ENCODE measurements at places on chromosomes 1 and 21.
A peak's percentile ranks its signal among the peaks of the same experiment; 100 is the strongest.

GRCh38 chr21:37631319-37632117, 264.9 kb downstream of the DYRK1A start:
- DNase-seq: peak; percentile 43

GRCh38 chr21:42311816-42312625, 3.2 kb downstream of the TFF3 start:
- DNase-seq: no peak

DNA sequence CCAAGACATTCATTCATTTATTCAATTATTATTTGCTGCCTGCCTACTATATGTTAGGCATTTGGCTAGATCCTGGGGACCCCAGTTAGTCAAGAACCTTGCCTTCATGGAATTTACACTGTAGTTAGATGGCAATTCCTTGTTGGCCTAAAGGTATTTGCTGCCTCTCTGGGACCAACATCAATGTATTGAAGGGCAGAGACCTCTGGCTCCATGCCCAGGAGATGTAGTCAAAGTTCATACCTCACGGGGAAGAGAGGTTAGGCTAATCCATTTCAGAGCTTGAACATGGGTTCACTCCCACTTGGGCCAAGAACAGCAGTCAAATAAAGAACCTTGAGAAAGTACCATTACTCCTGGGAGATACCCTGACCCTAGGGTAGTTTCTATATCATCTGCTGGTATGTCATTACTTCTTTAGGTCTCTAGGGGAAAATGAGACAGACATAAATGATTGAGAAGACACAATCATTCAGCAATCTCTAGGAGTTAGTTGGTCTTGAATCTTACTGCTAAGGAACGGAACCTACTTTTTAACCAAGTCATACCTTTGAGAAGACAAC, 32.0 kb downstream of the SORT1 start:
- no peak for DNase-seq

DNA sequence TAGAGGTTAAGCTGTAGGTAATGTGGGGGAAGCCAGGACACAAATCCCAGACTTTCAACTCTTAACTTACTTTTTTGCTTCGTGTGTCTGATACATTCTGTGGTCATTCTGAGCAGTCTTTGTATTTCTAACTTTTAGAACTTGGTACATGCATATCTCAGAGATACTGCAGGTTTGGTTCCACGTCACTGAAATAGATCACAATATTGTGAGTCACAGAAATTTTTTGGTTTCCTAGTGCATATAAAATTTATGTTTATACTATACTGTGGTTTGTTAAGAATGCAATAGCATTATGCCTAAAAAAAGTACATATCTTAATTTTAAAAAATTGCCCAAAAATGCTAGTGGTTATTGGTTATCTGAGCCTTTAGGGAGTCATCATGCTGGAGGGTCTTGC, 3.2 kb downstream of the URB2 start:
- no peak for DNase-seq

GRCh38 chr1:107141491-107142126, 770 bp downstream of the NTNG1 start:
- no peak for DNase-seq

GRCh38 chr1:208942394-208943130, 641.0 kb upstream of the CAMK1G start:
- DNase-seq: no peak

DNA sequence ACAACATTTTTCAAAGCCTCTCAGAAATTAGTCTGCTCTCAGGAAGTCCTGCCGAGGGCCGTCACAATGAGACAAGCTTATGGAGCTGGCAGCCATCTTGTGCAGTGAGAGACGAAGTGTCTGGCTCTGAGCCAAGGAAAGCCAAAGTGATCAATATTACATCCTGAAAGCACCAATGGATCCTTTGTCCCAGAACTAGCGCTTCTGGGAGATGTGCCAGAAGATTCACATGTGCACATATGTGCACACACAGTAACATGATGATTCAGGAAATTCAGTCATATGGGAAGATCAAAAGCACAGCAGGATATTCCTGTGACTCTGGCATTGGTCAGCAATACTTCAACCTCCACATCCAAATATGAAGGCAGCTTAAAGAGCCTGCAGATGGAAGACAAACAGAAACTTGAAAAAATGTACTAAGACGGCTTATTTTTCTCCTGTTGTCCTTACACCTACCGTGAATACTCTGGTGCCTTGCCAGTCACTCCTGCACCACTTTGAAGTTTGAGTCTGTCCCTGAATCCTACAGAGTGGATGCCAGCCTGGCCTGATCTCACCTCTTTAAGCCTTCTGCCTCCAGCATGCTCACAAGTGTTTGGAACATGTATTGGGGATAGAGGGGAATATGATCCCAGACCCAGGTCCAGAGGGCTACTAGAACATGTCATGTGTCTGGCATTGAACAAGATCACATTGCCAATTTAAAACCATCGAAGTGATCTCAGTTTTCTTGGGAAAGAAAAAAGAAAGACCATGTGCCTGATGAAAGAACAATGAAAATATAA, 44.5 kb upstream of the PRRX1 start:
- DNase-seq: no peak

DNA sequence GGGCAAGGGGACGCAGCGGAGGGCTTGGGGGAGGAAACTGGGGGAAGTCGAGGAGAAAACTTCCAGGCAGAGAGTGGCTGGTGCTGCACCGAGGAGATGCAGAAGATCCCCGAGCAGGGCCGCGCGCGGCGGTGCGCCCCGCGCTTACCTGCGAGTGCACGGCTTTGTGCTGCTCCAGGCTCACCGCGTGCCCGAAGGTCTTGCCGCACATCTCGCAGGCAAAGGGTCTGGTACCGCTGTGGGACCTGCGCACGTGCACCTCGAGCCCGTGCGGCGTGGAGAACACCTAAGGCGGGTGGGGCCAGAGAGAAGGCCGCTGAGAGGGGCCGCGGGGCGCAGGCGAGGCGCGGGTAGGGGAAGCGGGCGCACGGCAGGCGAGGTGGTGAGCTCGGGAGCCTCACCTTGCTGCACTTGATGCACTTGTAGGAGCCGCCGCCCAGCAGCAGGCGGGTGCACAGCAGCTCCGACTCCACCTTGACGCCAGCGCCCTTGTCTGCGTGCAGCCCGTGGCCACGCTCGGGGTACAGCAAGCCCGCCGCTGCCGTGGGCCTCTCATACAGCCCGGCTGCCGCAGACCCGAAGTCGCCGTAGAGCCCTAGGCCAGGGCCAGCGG, 6.4 kb downstream of the GFI1 start:
- DNase-seq: no peak

DNA sequence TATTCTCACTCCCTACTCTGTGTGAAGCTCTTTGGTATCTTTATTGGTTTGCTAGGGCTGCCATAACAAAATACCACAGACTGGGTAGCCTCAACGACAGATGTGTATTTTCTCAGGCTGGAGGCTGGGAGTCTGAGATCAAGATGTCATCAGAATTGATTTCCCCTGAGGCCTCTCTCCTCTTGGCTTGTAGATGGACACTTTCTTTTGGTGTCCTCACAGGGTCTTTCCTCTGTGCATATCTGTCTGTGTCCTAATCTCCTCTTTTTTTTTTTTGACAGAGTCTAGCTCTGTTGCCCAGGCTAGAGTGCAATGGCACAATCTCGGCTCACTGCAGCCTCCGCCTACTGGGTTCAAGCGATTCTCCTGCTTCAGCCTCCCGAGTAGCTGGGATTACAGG, 71.4 kb upstream of the KCNJ6 start:
- DNase-seq: no peak

GRCh38 chr1:952201-952600, 6.9 kb downstream of the NOC2L start:
- DNase-seq: no peak

- DNase-seq: no peak
These were observed 316.9 kb upstream of the VAMP3 start for GRCh38 chr1:7454052-7454815.

- no peak for DNase-seq
These were observed 187.3 kb upstream of the GALNT2 start for GRCh38 chr1:229879746-229880145.

GRCh38 chr1:37035796-37036666, 1.7 kb upstream of the GRIK3 start:
- no peak for DNase-seq

GRCh38 chr1:4838231-4838630, 183.8 kb downstream of the AJAP1 start:
- peak; percentile 26 for DNase-seq

DNA sequence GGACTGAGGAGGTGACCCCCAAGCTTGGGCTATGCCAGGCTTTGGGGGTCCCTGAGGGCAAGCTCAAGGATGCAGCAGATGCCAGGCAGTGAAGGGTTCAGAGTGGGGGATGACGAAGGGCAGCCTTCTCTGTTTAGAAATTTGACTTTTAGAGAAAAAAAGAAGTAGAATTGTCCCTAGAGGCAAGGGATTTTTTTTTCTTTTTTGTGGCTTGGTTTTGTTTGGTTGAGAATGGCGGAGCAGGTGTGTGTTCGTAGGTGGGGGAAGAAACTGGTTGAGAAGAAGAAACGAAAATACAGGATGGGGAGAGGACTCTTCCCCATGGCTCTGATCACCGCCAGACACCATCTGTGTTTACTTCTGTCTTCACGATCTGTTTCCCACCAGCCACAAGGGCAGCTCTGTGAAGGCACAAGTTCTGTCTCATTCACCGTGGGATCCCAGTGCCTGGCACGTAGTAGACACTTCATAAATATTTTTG, 8.2 kb downstream of the PLA2G5 start:
- no peak for DNase-seq

DNA sequence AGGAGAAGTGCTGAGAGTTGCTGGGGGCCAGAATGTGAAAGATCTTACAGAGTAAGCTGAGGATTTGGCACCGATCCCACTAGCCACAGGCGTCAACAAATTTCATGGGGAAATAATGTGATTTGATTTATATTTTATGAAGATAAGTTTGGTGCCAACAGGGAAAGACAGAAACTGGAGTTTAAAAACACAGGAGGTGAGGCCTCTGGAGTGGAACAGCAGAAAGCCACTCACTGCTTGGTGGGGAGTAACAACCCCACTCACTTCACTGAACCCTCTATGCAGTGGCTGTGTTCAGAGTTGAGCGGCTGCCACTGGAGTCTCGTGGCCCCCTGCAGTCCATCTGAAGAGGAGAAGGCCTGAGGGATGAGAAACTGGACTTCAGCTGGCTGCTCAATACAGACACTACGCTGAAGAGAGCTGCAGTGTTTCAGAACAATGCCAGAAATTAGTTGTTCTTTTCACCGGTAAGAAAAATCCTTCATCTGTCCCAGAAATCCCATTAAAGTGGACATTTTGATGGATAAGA, 48.0 kb upstream of the RXRG start:
- no peak for DNase-seq

DNA sequence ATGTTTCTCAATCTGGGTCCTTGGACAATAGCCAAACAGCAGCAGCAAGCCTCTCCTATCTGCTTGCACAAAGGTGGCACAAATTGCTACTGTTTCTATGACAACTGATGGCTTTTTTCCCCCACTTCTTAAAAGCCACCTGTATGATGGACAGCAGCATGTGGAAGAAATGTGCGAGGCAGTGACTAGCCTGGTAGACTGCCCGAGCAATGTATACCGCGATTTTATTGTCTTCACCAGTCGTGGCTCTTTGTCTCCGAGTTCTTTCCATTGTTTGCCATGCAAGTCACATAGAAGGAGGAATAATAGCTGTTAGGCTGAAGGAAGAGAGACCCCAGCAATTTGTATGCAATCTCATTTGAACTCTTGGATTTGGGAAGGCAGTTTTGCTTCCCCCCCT, 79.4 kb downstream of the S1PR1 start:
- no peak for DNase-seq

GRCh38 chr1:1788646-1789431, 10.6 kb upstream of the NADK start:
- DNase-seq: no peak

GRCh38 chr1:27971674-27972073, 11.9 kb downstream of the XKR8 start:
- DNase-seq: no peak

- no peak for DNase-seq
These were observed 107.5 kb downstream of the CSMD2 start for GRCh38 chr1:34057347-34058130.

DNA sequence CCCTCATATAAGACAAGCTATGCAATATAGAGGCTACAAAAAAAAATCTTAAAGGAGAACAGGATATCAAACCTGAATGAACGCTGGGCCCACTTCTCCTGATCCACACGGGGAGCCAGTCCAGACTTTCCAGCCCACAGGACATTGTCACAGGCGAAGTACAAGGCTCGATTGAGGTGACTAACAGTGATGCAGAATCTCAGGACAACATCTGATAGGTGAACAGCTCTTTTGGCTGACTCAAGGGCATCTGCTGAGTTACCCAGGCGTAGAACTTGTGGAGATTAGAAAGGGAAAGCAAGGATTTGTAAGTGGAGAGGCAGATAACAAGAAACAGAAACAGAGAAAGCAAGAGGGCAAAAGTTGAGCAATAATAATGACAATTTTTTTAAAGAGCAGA, 1.8 kb downstream of the PEX11B start:
- DNase-seq: no peak

- DNase-seq: no peak
These were observed 15.1 kb upstream of the AIM2 start for GRCh38 chr1:159091607-159092031.

DNA sequence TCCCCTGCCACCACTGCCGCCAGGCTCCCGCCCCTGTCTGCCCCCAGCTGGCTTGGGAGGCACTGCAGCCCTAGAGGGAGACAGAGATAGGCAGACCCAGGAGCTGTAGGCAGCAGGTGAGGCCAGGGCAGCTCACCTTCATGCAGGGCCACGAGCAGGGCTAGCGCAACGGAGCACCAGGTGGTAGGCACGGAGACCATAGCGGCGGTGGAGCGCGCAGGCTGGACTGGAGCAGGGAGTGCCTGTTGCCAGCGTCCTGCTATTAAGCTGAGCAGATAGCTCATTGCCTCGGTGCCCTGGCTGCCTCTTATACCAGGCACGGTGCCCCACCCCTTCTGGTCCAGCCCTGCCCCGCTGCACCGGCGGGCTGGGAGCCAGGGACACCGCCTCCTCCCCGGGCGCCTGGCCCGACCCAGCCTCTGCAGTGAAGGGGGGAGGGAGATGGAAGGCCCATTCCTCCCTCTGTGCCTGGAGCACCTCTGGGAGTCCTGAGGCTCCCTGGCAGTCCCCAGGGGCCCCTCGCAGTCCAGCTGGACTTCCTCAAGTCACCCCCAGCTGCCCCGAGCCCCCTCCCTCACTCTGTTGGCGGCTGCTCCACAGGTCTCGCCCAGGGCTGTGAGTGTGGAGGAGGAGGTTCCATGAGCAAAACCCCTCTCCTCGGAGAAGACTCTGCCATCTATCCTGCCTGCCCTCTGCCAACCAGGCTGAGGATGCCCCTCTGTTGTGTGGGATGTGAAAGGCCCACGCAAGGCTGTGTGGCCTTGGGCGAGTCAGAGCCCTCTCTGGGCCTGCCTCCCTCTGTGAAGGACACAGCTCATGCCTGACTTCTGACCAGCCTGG, at the start of gene EDN2:
TSS of gene EDN2 (minus strand) at position 282 of the 840 bp plus-strand sequence. CDS start at position 200, 82 bp downstream.
- no peak for DNase-seq

GRCh38 chr1:155277902-155278688, 832 bp downstream of the HCN3 start:
- DNase-seq: no peak

DNA sequence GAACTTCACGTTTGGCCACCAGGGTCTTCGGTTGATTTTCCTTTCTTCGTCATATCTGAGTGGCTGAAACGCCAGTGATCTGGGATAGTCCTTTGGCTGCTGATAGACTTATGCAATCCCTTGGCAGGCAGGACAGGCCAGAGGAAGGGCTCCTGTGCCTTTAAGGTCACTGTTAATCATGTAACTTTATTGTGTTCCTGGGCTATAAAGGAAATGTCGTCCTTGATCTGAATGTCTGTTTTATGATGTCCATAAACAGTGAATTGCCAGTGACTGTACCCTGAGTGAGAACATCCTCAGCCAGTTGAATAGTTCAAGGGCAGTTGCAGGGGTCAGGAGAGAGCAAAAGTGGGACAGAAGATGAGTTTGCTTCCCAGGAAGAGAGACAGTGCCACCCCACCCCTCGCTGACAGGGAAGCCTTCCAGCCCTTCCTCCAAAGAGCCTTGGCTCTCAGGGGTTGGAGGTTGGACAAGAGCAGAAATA, 68.0 kb downstream of the PDE9A start:
- DNase-seq: no peak
